Choroid plexus epithelial cell (primary cell): ENCODE measurements at places on chromosomes 2 and 18.
A peak's percentile ranks its signal among the peaks of the same experiment; 100 is the strongest.

GRCh38 chr2:203817147-203817546 lies 50.4 kb upstream of the CTLA4 start:
- DNase-seq: no peak

GRCh38 chr2:199684832-199685231 lies 166.2 kb downstream of the FTCDNL1 start:
- no peak for DNase-seq

DNA sequence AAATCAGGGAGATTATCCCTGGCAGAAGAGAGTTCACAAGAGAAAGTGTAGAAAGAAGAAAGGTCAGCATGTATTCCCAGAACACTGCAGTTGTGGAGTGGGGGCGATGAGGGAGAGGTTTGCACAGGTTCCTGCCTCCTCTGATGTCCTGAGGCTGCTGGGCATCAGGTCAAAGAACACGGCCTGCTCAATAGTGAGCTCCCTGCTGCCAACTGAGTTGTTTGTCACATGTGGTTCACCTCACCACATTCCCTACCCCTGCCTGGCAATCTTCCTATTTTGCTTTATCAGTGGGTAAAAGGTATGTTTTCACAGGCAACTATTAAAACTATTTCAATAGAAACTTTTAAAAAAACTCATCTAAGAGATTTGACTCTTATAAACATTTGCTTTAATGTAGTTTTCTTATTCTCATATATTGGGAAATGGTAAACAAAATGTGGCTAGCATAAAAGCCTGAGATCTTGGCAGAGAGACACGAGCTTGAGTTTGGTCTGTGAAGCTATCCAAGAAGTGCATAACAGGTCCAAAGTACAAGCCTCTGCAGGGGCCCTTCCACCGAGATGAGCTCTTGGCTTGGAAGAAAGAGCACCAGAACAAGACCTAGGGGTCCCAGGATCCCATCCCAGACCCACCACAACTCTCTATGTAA lies 123.9 kb upstream of the SRD5A2 start:
- DNase-seq: no peak

DNA sequence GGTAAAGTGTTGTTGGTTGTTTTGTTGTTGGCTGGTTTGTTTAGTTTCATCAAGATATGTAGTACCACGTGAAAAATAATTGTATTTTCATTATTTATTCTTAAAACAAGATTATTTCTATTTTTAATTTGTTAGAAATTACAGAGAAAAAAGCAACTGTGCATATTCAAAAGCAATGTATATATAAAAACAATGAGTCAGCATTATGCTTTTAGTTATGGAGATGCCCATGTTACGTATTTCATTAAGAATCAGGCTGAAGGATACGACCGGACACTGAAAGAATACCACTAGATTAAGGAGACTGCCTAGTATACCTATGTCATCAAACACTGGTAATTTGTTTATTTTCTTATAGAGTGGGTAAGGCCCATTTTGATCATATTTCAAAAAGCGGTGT lies 1188.4 kb upstream of the NXPH2 start:
- no peak for DNase-seq

- peak; percentile 32 for DNase-seq
Measured at GRCh38 chr2:120441744-120442471, 96.0 kb downstream of the INHBB start.

DNA sequence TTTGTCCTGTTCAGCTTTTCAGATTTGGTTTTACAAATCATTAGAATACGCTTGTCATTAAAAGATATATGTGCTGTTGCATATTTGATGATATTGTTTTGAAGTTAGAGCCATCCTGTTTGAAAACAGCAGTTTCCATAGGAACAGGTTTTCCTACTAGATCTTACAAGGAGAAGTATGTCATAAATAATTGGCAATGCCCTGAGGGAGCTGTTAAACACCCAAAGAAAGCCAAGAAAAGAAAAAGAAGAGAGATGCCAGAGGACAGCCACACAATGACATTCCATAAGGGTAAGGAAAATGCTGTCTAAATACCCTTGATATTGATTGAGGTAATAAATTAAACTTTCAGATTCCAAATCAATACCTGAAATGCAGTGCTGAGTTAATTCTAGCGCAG lies 392.2 kb upstream of the CRIM1 start:
- DNase-seq: no peak

GRCh38 chr18:31225668-31226067 lies 63.0 kb upstream of the DSC1 start:
- DNase-seq: peak; percentile 93

GRCh38 chr2:9809448-9810088 lies 33.7 kb upstream of the TAF1B start:
- no peak for DNase-seq

GRCh38 chr2:39772812-39773152 lies 6.3 kb downstream of the THUMPD2 start:
- DNase-seq: no peak

DNA sequence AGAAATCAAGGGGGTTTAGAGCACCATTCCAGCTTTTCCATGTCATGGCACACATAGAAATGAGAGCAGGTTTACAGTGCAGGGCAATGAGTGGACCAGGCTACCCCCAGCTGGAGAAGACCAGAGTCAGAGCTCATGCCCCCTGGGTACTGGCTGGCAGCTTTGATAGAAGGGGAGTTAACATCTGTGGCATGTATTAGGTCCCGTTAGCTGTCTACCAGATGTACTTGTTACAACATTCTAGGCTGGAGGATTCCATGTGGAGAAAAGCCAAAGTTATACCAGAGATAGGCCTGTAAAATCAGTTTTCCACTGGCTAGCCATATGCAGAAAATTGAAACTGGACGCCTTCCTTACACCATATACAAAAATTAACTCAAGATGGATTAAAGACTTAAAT lies 109.2 kb downstream of the CCDC85A start:
- DNase-seq: no peak

DNA sequence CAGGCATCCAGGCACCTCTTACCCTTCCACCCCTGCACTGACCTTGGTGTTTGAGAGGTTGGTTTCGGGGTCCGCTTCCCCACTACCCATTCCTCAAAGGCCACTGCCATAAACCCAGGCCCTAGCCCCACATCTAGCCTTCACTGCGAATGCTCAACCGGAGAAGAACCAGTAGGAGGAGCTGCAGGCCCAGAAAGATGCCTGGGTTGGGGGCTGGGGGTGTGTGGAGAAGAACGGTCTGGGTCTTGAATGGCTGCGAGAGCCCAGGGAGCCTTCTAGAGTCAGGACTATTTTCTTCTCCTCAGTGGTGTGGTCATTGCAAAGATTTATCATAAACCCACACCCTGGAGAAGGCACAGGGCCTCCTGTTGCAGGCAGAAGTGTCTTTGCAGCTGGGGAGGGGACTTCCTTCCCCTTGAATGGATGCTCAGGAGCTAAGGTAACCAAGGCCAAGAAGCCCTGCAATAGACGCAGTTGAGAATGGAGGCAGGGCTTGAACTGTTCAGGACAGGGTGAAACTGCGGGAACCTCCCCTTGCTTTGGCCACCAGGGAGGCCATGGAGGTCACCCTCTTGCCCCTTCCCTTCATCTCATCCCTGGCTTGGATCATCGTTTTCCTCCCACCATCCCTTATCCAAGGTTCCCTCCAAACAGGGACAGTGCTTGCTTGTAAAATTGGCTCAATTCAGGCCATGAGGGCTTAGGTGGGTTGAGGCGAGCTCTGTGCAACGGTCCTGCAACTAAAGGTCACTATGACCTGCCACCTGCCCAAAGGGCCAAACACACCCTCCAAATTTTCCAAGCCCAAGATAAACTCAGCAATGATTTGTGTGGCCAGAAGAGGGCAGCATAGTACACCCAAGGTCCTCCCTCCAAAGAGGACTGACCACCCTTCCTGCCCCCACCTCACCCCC lies 20.9 kb downstream of the THNSL2 start:
- peak; percentile 45 for DNase-seq

DNA sequence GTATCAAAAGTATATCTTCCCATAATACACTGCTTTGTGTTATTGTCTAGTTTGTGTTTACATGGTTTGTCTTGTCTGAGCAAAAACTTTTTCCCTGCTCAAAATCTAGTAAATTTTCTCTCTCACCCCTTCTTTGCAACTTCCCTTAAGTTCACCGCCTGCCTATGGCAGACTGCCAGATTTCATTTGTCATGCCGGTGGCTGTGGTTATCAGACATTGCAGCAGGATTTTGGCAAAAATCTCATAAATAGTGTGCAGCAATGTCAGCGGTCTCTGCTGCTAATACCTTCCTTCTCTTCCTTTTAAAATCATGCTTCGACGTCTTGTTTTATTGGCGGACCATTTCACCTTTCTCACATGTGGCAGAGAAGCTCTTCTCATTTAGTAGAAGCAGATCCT lies 45.6 kb upstream of the TMEM178A start:
- peak; percentile 95 for DNase-seq

GRCh38 chr2:146444085-146444484 lies 1400.7 kb upstream of the ACVR2A start:
- DNase-seq: no peak

DNA sequence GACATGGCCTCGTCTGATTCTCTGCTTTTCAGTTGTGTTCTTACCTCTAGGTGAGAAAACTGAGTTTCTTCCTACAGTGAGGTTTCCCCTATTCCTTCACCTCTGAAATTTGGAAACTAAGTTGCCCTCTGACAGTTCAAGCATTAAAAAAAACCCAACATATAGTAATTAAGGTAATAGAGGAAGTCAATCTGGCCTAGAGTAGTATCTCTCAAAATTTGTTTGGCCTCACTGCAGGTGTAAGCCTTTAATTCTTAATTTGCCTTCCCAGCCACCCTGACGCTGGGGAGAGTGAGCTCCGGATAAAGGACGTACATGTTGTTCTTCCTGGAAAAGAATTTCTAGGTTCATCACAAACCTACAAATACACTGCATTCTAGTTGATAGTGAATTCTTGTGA lies 1.4 kb downstream of the CAD start:
- DNase-seq: no peak

DNA sequence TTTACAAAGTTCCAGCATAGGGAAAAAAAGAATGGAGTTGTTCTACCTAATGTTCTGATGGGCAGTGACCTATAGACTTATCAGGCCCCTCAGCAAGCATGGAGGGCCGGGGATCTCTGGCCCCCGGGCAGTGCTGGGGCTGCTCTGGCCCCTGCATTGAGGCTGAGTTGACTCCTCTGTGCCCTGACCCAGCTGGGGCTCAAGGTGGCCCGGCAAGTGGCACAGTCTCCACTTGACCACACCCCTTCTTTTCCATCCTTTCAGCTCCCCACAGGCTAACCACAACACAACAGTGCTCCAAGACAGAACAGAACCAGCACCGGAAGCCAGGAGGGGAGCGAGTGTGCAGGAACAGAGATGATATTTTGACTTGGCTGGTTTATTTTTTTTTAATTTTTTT lies 19.9 kb downstream of the TOGARAM2 start:
- no peak for DNase-seq

DNA sequence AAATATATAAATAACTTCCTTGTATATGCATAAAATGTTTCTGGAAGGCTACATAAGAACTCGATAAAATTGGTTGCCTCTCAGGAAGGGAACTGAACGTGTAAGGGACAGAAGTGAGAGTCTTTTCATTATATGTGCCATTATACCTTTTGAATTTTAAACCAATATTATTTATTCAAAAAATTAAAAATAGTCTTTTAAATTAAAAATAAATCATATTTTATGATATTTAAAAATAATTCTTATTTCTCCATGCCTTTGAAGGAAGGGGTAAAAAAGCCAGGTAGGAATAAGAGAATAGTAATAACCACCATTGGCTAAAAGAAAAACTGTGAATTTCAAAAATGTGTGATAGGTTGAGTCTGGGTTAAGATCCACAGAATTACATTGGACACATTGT lies 45.7 kb upstream of the C2orf74 start:
- no peak for DNase-seq

DNA sequence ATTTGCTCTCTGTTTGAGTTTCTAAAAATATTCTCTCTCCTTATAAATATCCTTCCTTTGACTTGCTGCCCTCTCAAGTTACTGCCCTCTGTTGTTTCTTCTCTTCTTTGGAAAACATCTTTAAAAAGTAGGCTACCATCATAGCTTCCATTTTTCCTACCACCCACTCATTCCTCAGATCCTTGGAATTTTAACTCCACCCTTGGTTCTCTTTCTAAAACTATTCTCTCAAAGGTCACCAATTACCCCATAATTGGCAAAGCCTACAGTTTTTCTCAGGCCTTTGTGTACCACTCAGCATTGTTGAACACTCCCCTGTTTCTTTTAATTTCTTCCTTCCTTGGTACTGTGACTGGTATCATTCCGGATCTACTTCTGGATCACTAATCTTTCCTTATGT lies 43.0 kb upstream of the ITGAV start:
- peak; percentile 27 for DNase-seq

DNA sequence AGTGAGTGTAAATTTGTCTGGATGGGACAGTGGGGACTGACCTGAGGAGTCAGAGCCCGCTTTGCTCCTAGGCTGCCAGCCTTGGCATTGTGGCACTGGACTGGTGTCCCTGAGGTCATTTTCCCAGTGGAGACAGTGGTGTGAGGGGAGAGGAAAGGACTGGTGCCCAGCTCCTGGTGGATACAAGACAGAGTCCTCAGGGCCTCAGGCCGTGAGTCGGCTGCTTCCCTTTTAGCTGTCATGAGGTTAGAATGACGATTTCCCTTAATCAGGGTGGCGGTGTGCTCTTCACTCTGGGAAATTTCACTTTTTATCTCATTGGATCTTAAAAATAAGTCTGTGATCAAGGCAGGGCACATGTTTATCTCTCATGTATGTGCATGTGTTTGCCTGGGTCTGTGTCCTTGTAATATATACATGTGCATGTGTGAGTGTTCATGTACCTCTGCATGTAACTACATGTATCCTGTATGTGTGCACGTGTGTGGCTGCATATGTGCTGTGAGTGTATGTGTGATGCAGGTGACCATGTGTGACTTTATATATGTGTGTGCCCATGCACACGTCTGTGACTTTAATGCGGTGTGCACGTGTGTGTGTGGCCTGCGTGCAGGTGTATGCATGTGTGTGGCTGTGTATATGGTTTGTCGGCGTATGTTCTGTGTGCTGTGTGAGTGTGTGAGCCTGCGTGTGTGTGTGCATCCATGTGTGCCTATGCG lies 55.7 kb downstream of the GLI2 start:
- DNase-seq: no peak

GRCh38 chr18:60347526-60348045 lies 25.0 kb downstream of the MC4R start:
- DNase-seq: no peak

DNA sequence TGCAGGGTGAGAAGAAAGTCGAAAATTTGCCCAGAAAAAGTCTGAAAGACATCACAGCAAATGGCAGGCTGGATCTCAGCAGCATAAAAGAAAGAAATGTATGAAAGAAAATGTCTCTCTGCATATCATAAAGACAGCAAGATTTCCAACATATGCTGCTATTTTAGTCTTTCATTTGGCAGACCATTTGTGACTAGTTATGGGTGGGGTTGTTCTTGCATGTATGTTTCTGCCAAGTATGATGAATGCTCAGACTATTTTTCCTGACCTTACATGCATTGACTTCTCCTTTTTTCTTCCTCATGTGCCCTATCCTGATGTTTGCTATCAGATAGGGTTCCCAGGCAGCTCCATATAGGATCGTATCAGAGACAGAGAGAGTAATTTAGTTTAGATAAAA lies 58.5 kb upstream of the PARD3B start:
- peak; percentile 44 for DNase-seq

GRCh38 chr18:55114876-55115275 lies 155.6 kb upstream of the CCDC68 start:
- no peak for DNase-seq

- no peak for DNase-seq
Measured at GRCh38 chr2:154565433-154565832, 133.1 kb upstream of the KCNJ3 start.
